ENCODE measurements at places on chromosomes 6 and 20. TPM values are rescaled to one million over a fixed set of nuclear protein-coding genes. Genes with fewer than 3 reads are reported as not detected.

Gene RBPJL
- polyA plus RNA-seq = not detected

Gene BMP6
- not detected for polyA plus RNA-seq

Gene MATN4
- 0.57 TPM for polyA plus RNA-seq

Gene SULF2
- 80.0 TPM for polyA plus RNA-seq

Gene SOX12
- polyA plus RNA-seq = 18.8 TPM

Gene PACRG
- 1.5 TPM for polyA plus RNA-seq

Gene ZNF165
- polyA plus RNA-seq = 0.54 TPM

Gene SLC17A2
- polyA plus RNA-seq = not detected

Gene SLC22A23
- 7.1 TPM for polyA plus RNA-seq

Gene PNPLA1
- not detected for polyA plus RNA-seq

Gene FOXA2
- polyA plus RNA-seq = not detected

Gene ACSS2
- polyA plus RNA-seq = 74.0 TPM

Gene CLIC5
- not detected for polyA plus RNA-seq

Gene OPRM1
- polyA plus RNA-seq = not detected

Gene DNAH8
- polyA plus RNA-seq = 0.76 TPM

Gene TMEM244
- polyA plus RNA-seq = 0.33 TPM

Gene F13A1
- 24.6 TPM for polyA plus RNA-seq

Gene PSORS1C1
- polyA plus RNA-seq = 0.41 TPM

Gene SCUBE3
- polyA plus RNA-seq = 4.4 TPM

Gene OR2H1
- not detected for polyA plus RNA-seq

Gene TUBE1
- 34.6 TPM for polyA plus RNA-seq

Gene NKAIN2
- polyA plus RNA-seq = 9.7 TPM

Gene MACROD2
- 4.2 TPM for polyA plus RNA-seq

Gene SLCO4A1
- polyA plus RNA-seq = 1.2 TPM

Gene PDE10A
- polyA plus RNA-seq = 9.3 TPM

Gene IER3
- polyA plus RNA-seq = 7.2 TPM

Gene PRR18
- 0.78 TPM for polyA plus RNA-seq

Gene GSTA2
- polyA plus RNA-seq = not detected

Gene ASIP
- 0.32 TPM for polyA plus RNA-seq

Gene BNIP5
- polyA plus RNA-seq = 0.17 TPM

Gene SYS1
- polyA plus RNA-seq = 16.7 TPM

Gene FOXS1
- 4.0 TPM for polyA plus RNA-seq

Gene REM1
- polyA plus RNA-seq = 5.6 TPM

Gene KHDC1
- polyA plus RNA-seq = 5.4 TPM

Gene MUCL3
- polyA plus RNA-seq = not detected

Gene ZC2HC1B
- polyA plus RNA-seq = not detected

Gene CEP85L
- polyA plus RNA-seq = 25.4 TPM

Gene LHFPL5
- not detected for polyA plus RNA-seq

Gene TGM3
- polyA plus RNA-seq = 0.16 TPM

Gene LBP
- polyA plus RNA-seq = not detected

Gene EMILIN3
- polyA plus RNA-seq = 30.3 TPM

Gene C6orf120
- 30.4 TPM for polyA plus RNA-seq

Gene LIN28B
- 0.15 TPM for polyA plus RNA-seq

Measured in muscle of arm (tissue), 14 donors.